Glomerular endothelial cell (primary cell): ENCODE measurements at places on chromosomes 5 and 9.

GRCh38 chr5:142823126-142823525 is 52.9 kb downstream of the ARHGAP26 start:
- DNase-seq: no peak

- no peak for DNase-seq
Measured at GRCh38 chr5:38347896-38348295, 89.5 kb downstream of the EGFLAM start.

DNA sequence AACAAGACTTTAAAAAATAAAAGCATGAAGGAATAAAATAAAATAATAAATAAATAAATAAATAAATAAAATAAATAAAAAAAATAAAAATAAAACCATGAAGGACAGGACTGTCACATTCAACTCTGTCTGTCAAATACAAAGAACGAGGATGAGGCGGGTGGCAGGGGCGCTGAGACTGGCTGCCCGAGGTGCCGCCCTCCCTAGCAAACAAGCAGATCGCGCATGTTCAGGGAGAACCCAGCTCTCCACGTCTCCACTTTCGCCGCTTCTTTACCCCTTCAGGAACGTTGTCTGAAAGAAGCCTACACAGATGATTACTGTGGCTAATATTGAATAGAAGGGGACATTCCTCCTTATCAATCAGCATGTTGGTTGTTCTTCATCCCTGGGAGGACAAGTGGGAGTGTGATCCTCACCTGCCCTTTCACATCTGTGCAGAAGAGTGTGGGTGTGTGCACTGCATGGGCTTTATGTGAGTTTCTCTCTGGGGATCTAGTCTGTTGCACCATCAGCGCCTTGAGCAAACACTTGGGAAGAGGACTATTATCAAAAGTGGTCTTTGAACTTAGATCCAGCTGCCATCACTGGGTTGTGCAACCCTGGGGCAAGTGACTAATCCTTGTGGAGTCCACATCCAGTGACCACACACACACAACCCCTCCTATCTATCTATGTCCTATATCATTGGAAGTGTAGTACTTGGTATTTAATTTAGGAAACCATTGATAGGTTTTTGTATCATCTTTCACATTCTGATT is 399.2 kb downstream of the IRX2 start:
- no peak for DNase-seq

DNA sequence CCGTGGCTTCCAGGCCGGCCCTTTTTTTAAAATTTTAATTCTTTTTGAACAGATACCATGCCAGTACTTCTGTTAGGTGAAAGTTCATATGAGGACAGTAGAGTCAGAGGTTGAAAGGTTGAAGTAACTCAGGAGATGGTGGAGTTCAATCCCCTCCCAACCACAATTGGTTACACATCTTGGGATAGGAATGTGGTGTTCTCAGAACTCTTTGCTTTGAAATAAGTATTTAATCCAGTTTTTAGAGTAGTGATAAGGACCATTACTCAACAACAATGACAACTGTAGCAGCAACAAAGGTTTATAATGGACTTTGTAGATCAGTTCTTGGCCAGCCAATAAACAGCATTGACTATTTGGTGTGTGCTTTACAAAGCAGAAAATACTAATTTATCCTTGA is 116.0 kb downstream of the ARHGAP26 start:
- no peak for DNase-seq

GRCh38 chr9:35726931-35727330 is 5.1 kb downstream of the TLN1 start:
- no peak for DNase-seq

- DNase-seq: no peak
Measured at GRCh38 chr5:150152636-150153462, 2.8 kb downstream of the PDGFRB start.

DNA sequence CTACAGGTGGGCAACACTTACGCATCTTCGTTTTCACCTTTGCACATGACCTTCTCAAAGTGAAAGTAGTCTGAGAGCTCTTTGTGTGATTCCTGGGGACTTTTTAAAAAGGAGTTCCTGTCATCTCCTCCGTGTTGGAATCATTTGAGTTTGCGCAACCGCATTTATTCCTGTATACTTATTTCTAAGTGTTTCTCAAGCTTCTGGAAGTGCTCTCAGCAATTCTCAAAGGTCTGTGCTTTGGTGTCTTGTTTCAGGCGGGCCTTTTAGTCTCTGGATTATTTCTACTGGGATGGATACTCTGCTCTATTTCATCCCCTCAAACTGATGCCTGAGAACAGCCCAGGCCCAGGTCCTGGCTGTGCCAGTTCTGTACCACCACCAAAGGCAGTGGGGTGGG is 226.5 kb upstream of the TUT7 start:
- no peak for DNase-seq

GRCh38 chr9:89372230-89372816 is 54.0 kb downstream of the SECISBP2 start:
- DNase-seq: no peak

GRCh38 chr5:76180814-76181805 is 97.9 kb downstream of the SV2C start:
- DNase-seq: no peak

GRCh38 chr9:137240318-137240840 is 708 bp upstream of the TUBB4B start:
- no peak for DNase-seq

DNA sequence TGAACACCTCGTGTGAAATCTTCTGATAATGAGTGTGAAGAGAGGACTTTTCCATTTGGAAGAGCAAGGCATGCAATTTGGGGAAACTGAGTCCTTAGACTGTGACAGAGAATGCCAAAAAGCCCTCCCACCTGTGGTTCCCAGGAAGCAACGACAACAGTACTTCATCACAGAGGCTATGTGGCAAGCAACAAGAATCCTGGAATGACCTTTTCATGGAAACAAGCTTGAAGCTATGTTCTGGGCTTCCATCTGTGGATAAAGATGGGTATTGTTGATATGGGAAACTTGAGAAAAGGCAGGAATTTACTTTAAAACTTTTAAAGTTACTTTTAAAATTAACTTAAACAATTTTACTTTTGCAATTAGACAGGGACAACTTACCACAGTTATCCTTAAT is 131.2 kb upstream of the ANKH start:
- DNase-seq: no peak

DNA sequence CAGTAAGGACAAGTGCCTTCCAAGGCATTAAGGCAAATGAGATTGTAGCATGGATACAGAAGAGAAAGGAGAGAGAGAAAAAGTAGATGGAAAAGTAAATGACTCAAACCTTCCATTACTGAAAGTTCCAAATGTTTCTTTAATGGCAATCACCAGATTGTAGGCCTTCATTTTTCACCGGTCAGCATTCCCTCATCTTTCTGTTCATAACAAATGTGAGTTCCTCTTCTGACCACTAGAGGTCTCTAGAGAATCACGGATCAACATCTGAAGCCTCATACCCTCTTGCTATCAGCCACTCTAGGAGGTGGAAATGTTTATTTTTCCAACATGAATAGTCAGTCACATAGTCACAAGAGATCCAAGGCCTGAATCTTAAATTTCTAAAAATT is 73.6 kb upstream of the RPS23 start:
- DNase-seq: no peak

- no peak for DNase-seq
Measured at GRCh38 chr5:63727583-63727982, 234.7 kb downstream of the HTR1A start.

DNA sequence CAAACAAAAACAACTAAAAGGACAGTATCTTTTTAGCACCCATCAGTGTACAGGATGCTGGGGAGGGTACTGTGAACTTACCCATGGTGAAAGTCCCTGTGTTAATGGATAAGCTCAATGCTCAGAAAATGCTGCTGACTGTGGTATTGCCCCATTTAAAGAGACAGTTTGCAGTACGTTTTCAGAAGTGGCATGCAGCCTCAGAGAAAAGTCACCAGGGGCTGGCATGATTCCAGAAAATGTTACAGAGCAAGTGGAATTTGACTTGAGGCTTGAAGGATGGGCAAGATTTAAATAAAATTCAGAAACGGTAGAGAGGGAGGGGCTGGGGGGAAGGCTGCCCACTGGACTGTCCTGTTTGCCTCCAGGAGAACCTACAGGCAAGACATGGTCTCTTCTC is 7.2 kb downstream of the S1PR3 start:
- DNase-seq: no peak

DNA sequence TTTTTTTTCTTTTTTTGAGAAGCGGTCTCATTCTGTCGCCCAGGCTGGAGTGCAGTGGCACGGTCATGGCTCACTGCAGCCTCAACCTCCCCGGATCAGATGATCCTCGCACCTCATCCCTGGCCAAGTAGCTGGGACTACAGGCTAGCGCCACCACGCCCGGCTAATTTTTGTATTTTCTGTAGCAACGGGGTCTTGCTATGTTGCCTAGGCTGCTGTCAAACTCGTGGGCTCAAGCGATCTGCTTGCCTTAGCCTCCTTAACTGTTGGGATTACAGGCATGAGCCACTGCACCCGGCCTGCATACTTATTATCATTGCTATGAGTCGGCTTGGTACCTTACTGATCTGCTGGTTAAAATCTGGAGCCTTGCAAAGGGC is 790 bp upstream of the IARS1 start:
- no peak for DNase-seq

GRCh38 chr9:131117762-131118145 is 7.6 kb upstream of the NUP214 start:
- DNase-seq: no peak

GRCh38 chr5:92916036-92916435 is 665.0 kb downstream of the NR2F1-AS1 start:
- DNase-seq: no peak

- no peak for DNase-seq
Measured at GRCh38 chr5:32837211-32837610, 126.1 kb downstream of the NPR3 start.

DNA sequence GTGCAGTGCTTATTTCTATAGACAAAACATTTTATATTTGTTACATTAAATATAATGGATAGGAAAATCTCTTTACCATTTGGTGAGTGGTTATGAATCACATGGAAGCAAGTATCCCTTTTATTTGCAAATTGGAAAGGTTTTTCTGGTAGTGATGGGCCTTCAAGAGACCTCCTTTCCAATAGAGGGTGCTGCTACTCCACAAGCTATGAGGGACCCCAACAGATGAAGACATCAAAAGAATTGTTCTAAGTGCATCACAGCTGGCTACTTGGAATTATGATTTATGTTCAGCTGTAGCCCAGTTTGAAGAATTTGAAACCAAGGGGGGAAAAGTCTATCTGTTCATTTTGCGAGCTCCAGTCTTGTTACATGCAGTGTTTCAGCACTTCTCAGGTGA is 493.7 kb upstream of the SGCD start:
- DNase-seq: no peak

GRCh38 chr9:81499021-81499454 is 190.3 kb downstream of the TLE1 start:
- DNase-seq: no peak

DNA sequence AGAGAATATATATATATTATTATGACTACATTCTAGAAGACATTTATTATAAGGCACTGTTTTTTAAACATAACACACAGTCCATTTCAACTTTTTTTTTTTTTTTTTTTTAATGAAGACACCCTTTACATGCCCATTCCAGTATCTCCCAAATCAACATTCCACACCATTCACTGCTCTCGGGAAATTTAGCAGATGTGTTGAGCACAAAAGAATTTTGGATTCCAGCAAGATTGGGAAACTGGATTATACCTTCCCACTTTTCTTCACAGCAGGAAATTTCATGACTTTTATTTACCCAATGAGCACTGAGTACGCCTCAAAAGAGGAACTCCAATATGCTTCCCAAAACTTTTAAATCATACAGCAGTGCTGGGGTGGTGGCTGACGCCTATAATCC is 333.6 kb upstream of the DAB2 start:
- no peak for DNase-seq

DNA sequence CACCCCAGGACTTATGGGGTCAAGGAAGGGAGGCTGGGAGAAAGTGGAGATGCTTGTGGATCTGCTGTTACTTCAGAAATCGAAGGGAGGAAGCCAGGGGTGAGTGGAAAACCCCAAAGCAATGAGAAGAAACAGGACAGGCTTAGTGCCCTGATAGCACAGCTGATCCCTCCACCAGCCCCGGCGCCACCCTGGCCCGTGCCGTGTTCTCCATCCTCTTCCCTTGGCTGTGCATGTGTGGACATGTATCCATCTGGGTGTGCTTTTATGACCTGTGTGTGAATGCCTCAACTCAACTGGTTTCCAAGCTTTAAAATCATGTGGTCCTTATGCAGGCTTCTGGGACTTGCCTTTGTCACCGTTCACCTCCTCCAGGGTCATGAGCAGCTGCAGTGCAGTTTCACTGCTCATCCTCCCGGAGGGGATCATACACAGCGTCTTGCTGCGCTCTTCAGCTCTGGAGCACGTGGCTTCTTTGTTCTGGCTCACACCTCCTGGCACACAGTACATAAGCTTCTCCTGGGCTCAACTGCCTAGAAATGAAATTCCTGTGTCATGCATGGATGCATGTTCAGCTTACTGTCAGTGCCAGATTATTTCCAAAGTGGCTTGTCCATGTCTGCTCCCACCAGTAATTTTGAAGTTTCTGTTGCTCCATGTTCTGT is 58.2 kb downstream of the IPPK start:
- DNase-seq: no peak

- no peak for DNase-seq
Measured at GRCh38 chr5:164975986-164976385, 1470.6 kb downstream of the MAT2B start.

- no peak for DNase-seq
Measured at GRCh38 chr9:107239474-107239873, 43.6 kb upstream of the RAD23B start.

GRCh38 chr5:116861666-116862065 is 287.0 kb upstream of the SEMA6A start:
- no peak for DNase-seq

GRCh38 chr5:171619744-171620143 is 165.9 kb upstream of the SMIM23 start:
- no peak for DNase-seq

DNA sequence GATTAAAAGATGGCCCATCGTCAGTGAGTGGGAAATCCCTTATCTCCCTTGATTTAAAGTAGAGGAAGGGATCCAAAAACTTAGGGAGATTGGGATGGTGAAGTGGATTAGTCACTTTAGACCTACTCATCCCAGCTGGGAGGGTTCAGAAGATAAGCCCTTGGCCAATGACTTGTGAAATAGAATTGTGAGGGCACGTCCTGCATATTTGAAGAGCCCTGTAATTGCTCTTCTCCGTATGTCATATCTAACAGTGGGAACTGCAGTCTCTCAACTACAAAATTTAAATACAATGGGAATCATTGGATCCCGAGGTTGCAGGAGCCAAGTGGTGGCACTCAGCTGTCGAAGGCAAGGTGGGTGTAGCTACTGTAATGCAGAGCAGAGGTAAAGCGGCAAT is 65.4 kb upstream of the C9orf72 start:
- DNase-seq: no peak

GRCh38 chr9:20532584-20532983 is 89.7 kb downstream of the MLLT3 start:
- no peak for DNase-seq

- DNase-seq: no peak
Measured at GRCh38 chr9:77916410-77916819, 115.2 kb downstream of the GNAQ start.

GRCh38 chr5:54229041-54229780 is 81.2 kb downstream of the ARL15 start:
- no peak for DNase-seq
